CD4-positive, CD25-positive, alpha-beta regulatory T cell (primary cell): ENCODE measurements at places on chromosomes 4 and X. TPM values are rescaled to one million over a fixed set of nuclear protein-coding genes. Genes with fewer than 3 reads are reported as not detected.

- H3K4me1 ChIP-seq, result no peaks in the 10 kb centered on the region
- H3K36me3 ChIP-seq, result no peaks in the 10 kb centered on the region
- DNase-seq, result no peak
- no peaks in the 10 kb centered on the region for H3K27me3 ChIP-seq
- no peak overlapping the region for H3K4me3 ChIP-seq
Measured at GRCh38 chr4:93263166-93263565, 565.4 kb upstream of the ATOH1 start.

DNA sequence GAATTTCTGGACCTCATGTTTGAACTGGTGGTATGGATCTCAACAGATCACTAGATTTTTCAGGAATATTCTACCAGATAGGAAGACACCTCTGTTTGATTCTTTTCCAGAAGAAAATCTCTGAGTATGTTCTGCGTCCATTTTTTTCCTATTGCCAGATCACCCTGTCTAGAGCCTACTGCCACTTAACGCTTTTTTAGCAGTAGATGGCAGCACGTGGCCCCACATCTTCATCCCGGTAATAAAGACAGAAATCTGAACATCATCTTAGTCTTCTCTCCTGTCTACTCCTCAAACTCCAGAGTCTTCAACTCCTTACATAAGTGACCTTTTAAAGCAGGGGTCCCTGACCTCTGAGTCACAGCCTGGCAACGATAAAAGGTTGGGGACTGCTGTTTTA is 184.7 kb downstream of the TMA16 start:
- no peaks in the 10 kb centered on the region for H3K36me3 ChIP-seq
- no peaks in the 10 kb centered on the region for H3K27me3 ChIP-seq
- H3K4me3 ChIP-seq, result no peak overlapping the region

DNA sequence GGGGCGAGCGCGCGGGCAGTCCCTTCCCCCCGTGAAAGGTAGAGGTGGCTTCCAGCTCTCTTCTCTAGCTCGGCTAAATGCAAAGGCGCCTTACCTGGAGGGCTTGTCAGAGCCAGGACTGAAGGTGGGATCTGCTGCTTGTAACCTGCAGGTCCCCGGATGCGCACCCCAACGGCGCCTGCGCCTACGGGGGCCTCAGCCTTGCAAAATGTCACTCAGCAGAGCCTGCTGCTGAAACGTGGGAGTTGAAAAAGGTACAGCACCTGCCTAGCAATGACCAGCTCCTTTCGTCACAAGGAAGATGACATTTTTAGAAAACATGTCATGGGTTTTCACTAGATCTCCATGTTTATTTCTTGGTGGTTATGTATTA is 583 bp downstream of the ABHD18 start:
- DNase-seq, result peak; percentile 83
- peaks cover 24% of the 10 kb centered on the region for H3K4me1 ChIP-seq
- H3K27me3 ChIP-seq, result no peaks in the 10 kb centered on the region
- peak overlapping the region; percentile 86 for H3K4me3 ChIP-seq
- H3K36me3 ChIP-seq, result peaks cover 7% of the 10 kb centered on the region

DNA sequence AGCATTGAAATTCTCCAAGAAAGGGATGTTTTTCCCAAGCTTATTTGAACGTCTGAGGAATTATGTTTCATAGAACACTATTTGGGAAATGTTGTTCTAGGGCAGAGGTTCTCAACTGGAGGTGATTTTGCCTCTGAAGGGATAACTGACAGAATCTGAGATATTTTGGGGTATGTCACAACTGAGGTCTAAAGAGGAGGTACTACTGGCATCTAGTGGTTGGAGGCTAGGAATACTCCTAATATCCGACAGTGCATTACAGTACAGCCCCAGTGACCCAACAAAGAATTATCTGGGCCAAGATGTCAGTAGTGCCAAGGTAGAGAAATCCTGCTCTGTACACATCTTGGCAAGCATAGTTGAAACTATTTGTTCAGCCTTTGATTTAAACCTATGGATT is 6.4 kb downstream of the HSPA4L start:
- H3K27ac ChIP-seq, result no peak overlapping the region
- H3K4me1 ChIP-seq, result no peaks in the 10 kb centered on the region
- no peak for DNase-seq
- no peak overlapping the region for H3K4me3 ChIP-seq
- peaks cover 16% of the 10 kb centered on the region for H3K27me3 ChIP-seq

GRCh38 chr4:184563621-184564020 is 85.6 kb downstream of the CASP3 start:
- H3K27ac ChIP-seq, result no peak overlapping the region
- DNase-seq, result no peak

- no peaks in the 10 kb centered on the region for H3K4me1 ChIP-seq
- peaks cover 5% of the 10 kb centered on the region for H3K27me3 ChIP-seq
- H3K27ac ChIP-seq, result no peak overlapping the region
- DNase-seq, result no peak
- no peak overlapping the region for H3K4me3 ChIP-seq
Measured at GRCh38 chr4:151195801-151196200, 81.2 kb upstream of the PRSS48 start.

UGT2A1 gene
- not detected for total RNA-seq
